ENCODE measurements at places on chromosomes 1 and 21. TPM values are rescaled to one million over a fixed set of nuclear protein-coding genes. Genes with fewer than 3 reads are reported as not detected.

Gene LGR6
- 3.8 TPM for polyA plus RNA-seq

Gene B3GALT5
- polyA plus RNA-seq = 0.18 TPM

DNA sequence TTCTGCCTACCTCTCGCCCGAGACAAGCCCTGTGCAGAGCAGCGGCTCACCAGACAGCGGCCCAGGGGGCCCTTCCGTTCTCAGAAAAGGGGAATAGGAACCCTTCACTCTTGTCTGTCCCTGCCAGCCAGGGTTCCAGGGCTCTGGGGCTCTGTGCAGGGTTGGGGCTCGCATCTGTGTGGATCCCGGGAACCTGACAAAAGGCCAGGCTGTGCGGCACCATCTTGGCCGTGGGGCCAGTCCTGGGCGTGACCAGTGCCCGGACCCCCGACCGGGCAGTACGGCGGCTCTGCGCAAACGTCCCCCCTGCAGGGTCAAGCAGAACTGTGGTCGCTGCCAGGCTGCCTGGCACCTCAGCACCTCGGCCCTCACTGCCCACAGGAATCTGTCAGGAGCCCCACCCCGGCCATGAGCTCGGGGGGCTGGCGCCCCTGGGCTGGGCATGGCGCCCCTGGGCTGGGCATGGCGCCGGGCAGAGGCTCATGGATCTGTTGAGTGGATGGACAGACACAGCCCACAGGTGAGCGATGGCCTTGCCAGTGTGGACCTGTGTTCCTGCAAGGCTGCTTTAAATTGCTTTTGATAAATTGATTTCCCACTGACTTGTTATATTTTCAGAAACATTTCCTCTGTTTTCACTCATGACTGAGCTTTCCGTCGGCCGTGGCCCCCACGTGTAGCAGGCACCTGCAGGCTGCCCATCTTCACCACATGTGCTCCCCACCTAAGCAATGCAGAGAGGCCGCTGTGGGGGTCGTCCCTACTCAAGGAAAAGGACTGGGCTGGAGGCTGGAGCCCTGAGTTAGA, 59.0 kb downstream of the SLX9 start:
- no peak for DNase-seq

- DNase-seq = no peak
Measured at GRCh38 chr1:226355669-226356551, 46.9 kb upstream of the LIN9 start.

- DNase-seq = no peak
Measured at GRCh38 chr1:34500451-34500850, 254.4 kb upstream of the GJB5 start.

DNA sequence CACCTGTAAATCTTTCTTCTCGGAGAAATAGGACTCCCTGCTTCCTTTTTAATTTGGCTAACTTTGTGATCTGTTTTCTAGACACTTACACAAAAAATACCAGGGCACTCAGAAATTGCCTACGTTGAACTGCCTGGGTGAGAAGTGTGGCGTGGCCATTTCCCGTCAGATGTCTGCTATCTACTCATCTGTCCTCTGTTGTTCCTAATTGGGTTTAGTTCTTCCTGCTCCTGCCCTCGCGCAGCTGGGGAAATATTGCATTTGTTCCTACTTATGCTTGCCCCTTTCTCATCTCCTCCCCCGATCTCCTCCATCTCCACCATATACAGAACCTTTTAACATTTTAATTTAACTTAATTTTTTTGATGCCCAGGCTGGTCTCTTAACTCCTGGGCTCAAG, 55.1 kb downstream of the CD58 start:
- DNase-seq = no peak

- no peak for DNase-seq
Measured at GRCh38 chr1:4613606-4614370, 40.6 kb upstream of the AJAP1 start.

DNA sequence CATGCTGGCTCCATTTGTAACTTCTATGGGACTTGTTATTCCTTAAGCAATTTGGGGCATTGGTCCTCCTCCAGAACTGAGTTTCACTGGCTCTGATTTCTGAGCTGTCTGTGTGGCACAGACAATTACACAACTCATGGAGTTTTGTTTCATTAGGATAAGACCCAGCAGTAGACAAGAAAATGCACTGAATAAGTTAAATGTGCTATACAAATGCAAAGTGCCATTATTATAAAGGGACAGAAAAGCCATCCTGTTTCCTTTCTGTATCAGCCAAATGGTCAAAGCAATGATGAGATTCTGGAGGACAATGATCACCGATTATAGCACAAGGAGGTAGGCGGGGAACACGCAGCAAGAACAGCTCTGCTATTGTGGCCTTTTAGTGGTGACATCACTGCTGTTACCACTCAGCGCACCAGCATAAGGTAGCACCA, 81.9 kb downstream of the CNIH3 start:
- no peak for DNase-seq

Data from urinary bladder (tissue), 4 donors.